ENCODE measurements at places on chromosomes 1 and 21.

DNA sequence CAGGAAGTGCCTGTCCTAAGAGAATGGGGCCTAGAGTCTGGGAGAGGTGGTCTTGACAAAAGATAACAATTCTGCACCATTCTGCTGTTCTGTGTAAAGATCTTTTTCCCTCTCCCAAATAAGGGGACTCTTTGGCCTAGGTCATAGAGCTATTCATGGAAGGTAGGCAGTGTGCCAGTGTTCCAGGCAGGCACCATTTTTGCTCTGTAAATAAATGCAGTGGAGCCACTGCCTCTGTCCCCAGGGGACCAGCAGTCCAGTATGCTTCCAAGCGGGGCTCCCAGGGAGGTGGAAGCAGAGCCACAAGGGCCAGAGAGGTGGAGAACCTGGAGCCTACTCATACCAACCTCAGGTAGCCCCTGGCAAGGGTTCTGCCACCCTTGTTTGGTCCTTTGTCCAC lies 25.9 kb downstream of the KCNA2 start:
- no peak for DNase-seq

DNA sequence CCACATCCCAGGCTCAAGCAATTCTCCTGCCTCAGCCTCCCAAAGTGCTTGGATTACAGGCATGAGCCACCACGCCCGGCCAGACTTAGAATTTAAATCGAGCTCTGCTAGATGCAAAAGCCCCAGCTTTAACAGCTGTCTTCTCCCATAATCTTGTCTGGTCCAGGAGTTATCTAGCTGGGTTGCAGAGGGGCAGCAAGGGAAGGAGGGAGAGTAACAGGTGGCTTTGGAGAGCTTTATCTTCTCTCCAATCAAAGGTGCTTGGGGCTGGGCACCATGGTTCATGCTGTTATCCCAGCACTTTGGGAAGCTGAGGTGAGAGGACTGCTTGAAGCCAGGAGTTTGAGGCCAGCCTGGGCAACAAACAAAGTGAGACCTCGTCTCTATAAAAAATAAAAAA lies 3.9 kb downstream of the RHBG start:
- DNase-seq: no peak

GRCh38 chr1:90713741-90714509 lies 3.2 kb downstream of the BARHL2 start:
- no peak for DNase-seq

DNA sequence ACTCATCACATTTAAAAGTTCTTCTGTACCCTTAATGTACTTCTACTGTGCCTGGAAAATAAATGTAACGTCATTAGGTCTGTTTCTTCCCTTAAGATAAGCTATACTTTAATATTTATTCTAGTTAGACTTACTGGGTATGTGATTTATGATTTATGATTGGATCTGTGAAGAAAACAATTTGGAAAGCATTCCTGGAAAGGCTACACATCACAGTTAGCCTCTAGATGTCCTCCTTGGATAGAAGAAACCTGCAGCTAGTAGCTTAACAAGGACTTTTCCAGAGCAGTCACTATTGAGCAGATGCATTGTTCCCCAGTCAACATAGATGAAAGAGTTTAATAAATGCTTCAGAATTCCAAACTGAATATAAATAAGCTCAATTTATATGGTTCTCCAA lies 22.2 kb upstream of the ABL2 start:
- DNase-seq: no peak
